ENCODE measurements at places on chromosomes 11 and 22.

- no peak for DNase-seq
These were observed 658.2 kb downstream of the NTM start for GRCh38 chr11:132028380-132029240.

GRCh38 chr11:79244241-79244772 lies 196.5 kb downstream of the TENM4 start:
- DNase-seq: no peak

DNA sequence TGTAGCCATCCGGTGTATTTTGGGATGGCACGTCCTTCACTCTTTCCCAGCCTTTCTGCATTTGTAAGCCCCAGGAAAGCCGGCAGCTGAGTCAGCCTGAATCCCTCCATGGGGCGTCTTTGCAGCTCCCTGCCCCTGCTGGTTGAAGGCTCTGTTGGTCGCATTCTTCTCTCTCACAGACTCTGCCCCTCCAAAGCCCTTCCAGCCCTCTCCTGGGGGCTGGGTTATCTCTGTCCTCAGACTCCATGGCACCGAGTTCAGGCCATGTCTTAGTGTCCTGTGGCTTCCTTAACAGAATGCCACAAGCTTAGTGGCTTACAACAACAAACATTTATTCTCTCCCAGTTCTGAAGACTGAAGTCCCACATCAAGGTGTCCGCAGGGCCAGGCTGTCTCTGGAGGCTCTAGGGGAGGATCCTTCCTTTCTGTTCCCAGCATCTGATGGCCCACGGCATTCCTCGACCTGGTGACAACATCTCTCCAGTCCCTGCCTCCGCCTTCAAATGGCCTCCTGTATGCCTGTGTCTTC lies 62.2 kb downstream of the BCR start:
- DNase-seq: no peak

- no peak for DNase-seq
These were observed 16.3 kb upstream of the SUSD2 start for GRCh38 chr22:24164940-24165339.

GRCh38 chr11:62613291-62613778 lies 278 bp downstream of the ROM1 start:
- DNase-seq: no peak

- no peak for DNase-seq
These were observed 60.2 kb downstream of the LRRC32 start for GRCh38 chr11:76610371-76610770.

- DNase-seq: no peak
These were observed 15.0 kb upstream of the GNB1L start for GRCh38 chr22:19869497-19870152.

DNA sequence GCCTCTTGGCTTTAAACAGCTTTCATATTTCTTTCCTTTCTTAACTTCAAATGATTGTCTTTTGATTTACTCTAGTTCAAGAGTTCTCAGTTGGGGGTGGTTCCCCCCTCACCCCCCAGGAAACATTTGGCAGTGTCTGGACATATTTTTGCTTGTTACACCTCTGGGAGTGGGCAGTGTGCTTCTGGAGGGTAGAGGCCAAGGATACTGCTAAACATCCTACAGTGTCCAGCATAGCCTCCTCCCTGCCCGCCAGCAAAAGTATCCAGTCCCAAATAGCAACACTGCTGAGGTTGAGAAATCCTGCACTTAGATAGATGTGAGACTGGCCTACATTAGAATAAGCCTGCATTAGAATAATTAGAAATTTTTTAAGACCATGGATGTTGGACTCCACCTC lies 3.2 kb downstream of the PPP6R3 start:
- DNase-seq: no peak

DNA sequence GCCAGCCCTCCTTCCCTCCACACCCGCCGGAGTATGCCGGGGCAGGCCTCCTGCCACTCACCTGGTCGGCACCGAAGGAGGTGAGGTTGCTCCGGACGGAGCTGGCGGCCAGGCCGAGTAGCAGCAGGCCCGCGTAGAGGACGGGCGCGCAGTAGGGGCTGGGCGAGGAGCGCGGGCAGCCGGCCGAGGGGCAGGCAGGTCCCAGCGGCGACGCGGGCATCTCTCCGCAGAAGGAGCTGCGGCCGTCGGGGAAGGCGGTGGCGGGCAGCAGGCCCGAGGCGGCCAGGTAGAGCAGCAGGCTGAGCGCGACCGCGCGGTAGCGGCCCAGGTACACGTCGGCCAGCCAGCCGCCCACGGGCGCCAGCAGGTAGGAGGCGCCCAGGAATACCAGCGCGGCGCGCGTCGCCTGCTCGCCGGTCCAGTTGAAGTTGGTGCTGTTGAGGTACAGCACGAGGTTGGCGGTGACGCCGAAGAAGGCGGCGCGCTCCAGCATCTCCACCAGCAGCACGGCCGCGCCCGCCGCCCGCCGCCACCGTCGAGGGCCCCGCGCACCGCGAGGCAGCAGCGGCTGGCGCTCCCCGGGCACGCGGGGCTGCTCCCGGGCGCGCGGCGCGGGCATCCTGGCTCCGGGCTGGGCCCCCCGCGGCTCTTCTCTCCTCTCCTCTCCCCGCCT lies 907 bp downstream of the SLC15A3 start:
- no peak for DNase-seq
